GM10248 (cell line): ENCODE measurements at places on chromosomes 13 and 19.
A peak's percentile ranks its signal among the peaks of the same experiment; 100 is the strongest.

- no peak for DNase-seq
These were observed 173.2 kb downstream of the DCLK1 start for GRCh38 chr13:35957996-35958395.

- DNase-seq, result no peak
These were observed 35.9 kb upstream of the MPHOSPH8 start for GRCh38 chr13:19597523-19597922.

GRCh38 chr19:55309448-55309847, 15.7 kb downstream of the TMEM150B start:
- no peak for DNase-seq

DNA sequence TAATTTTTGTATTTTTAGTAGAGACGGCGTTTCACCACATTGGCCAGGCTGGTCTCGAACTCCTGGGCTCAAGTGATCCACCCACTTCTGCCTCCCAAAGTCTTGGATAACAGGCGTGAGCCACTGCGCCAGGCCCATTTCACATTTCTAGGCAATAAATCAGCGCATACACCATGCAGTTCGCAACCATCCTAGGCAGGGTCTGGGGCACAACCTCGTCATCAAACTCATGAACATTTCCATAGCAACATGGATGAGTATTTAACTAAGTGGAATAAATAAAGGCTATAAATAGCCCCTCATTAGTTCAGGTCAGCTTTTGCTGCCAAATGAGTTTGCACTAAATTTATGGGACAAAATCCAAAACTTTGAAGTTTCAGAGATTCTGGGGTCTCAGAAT, 8.2 kb downstream of the MEIS3 start:
- DNase-seq, result no peak

DNA sequence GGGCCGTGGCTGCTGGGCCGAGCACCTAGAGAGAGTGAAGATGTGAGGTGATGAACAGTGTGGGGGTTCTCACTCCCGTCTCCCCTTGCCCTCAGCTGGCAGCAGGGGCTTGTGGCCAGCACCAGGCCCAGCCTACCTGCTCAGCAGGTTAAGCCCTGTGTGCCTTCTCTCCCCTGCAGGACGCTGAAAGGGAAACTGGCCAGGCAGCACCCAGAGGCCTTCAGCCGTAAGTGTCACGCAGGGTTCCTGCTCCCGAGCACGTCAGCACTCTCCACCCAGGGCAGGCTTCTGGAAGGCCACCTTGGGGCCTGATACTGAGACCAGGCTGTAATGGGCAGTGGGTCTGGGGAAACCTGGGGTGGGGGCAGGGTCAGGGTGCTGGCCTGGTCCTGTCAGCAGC, 4.7 kb upstream of the UBA52 start:
- no peak for DNase-seq

- no peak for DNase-seq
These were observed 14.3 kb upstream of the F7 start for GRCh38 chr13:113091211-113091771.

DNA sequence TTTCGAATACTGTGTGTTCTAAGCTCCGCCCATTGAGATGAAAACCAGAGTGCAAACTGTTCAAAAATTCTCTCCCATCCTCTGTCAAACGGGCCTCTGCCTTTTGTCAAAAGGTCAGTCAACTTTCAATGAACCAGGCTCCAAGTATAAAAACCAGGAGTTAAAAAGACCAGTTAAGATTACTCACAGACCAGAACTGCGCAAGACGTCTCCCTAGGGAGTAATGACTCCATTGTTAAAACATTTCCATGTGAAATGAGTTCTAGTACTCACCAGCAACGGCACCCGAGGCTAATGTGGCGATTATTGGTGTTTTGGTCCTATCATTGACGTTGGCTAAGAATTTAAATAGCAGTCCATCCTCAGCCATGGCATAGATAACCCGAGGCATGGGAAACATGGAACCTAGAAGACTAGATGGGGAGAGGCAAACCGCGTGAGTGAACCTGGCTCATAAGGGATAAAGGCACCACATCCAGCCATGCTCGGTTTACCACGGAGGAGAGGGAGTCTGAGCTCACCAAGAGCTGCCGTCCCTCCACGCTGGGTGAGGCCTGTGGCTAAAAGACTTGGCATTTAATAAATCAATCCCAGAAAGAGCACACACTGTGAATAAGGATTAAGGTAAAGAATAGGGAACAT, 73.3 kb downstream of the SLC7A1 start:
- no peak for DNase-seq

DNA sequence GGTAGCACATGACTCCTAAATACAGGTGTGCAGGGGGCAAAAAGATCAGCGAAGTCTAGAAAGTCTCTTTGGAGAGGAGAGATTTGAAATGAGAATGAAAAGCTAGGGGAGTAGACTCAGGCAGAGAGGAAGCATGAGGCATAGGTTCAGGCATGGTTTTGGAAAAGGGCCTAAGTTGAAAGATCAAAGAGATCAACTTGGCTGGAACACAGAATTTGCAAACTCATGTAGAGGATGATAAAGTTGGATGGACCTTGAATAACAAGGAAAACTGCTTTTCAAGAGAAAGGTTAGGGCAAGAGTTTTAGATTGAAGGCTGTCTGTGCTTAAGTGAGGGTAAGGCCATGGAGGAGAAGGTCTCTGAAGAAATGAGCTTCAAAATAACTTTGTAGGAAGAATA, 47.4 kb upstream of the UBAC2 start:
- no peak for DNase-seq

DNA sequence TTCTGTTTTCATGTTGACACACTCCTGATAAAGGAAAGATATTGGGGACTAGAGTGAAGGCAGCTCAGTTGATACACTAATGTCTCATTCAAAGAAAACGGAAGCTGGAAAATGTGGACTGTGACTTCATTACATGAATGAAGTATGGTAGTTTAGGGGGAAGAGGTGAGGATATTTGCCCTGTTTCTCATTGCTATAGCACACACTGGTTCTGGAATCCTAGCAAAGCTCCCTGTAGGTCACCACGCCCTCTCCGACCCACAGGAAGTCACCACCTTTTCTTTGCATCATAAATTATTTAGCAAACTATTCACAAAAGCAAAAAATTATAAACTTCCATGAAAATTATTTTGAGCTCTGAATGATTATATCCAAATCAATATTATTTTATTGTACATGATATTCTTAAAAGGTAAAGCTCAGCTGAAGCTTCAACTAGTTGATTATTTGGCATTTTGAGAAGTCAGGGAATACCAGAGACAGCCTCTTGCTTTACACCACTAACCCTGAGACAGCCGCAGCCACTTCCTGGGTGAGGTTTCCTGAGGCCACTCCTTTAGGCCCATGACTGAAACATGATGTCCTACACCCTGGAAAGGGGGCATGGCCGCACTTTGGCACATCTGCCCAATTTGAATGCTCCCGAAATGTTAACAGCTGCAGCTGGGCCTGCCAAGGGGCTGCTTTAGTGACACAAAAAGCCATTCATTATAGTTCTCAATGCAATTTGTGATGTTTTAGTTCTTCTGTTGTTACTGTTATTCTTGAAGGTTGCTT, 50.0 kb upstream of the WDFY2 start:
- no peak for DNase-seq

DNA sequence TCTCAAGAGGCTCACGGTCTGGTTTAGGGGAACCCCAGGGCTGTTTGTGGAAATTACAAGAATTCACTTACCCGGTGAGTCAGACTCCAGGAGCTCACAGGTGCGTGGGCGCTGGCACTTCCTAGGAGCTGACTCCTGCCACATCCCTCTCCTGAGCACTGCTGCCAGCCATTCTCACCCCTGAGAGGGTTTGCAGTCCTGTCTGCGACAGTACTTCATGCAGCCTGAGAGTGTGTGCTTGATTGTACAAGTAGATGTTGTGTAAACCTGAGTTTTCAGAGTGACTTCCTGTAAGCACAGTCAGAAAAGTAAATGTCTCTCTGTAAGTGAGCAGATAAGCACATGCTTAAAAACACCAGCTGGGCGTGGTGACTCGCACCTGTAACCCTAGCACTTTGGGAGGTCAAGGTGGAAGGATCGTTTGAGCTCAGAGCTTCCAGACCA, 8.1 kb downstream of the MRPL4 start:
- DNase-seq, result peak; percentile 22

GRCh38 chr19:51689751-51690453, 3.2 kb upstream of the SPACA6 start:
- DNase-seq, result peak; percentile 21

GRCh38 chr13:40060296-40061007, 405.0 kb downstream of the COG6 start:
- DNase-seq, result peak; percentile 48
